Myocyte (in vitro differentiated cells): ENCODE measurements at places on chromosomes 5 and 9. TPM values are rescaled to one million over a fixed set of nuclear protein-coding genes. Genes with fewer than 3 reads are reported as not detected.

Gene QRFP
- not detected in 2 replicates for total RNA-seq

Gene C7
- total RNA-seq = 3.6 and 25.8 TPM in 2 replicates

Gene AOPEP
- 213 and 291 TPM in 2 replicates for total RNA-seq

Gene MIER3
- total RNA-seq = 20.5 and 25.5 TPM in 2 replicates

Gene IFNB1
- total RNA-seq = not detected in 2 replicates

Gene MTAP
- total RNA-seq = 31.0 and 40.8 TPM in 2 replicates

Gene PDZD2
- not detected in 2 replicates for total RNA-seq

Gene PCDHA10
- 0.03 and 0.05 TPM in 2 replicates for total RNA-seq

Gene ADAMTS13
- 1.2 and 2.5 TPM in 2 replicates for total RNA-seq

Gene SPINK6
- total RNA-seq = not detected in 2 replicates

Gene FAM120A
- total RNA-seq = 83.1 and 93.3 TPM in 2 replicates

Gene PIP5KL1
- 0.36 and 1.5 TPM in 2 replicates for total RNA-seq

Gene JAKMIP2
- not detected in 2 replicates for total RNA-seq

Gene CAVIN4
- total RNA-seq = 205 and 311 TPM in 2 replicates

Gene PCDHGA10
- 32.1 and 35.7 TPM in 2 replicates for total RNA-seq

Gene PRLR
- not detected in 2 replicates for total RNA-seq

Gene SLC9A3
- total RNA-seq = 5.4 and 6.8 TPM in 2 replicates

Gene TMEM174
- not detected in 2 replicates for total RNA-seq
